ENCODE measurements at places on chromosomes 5 and 9.
A peak's percentile ranks its signal among the peaks of the same experiment; 100 is the strongest.

DNA sequence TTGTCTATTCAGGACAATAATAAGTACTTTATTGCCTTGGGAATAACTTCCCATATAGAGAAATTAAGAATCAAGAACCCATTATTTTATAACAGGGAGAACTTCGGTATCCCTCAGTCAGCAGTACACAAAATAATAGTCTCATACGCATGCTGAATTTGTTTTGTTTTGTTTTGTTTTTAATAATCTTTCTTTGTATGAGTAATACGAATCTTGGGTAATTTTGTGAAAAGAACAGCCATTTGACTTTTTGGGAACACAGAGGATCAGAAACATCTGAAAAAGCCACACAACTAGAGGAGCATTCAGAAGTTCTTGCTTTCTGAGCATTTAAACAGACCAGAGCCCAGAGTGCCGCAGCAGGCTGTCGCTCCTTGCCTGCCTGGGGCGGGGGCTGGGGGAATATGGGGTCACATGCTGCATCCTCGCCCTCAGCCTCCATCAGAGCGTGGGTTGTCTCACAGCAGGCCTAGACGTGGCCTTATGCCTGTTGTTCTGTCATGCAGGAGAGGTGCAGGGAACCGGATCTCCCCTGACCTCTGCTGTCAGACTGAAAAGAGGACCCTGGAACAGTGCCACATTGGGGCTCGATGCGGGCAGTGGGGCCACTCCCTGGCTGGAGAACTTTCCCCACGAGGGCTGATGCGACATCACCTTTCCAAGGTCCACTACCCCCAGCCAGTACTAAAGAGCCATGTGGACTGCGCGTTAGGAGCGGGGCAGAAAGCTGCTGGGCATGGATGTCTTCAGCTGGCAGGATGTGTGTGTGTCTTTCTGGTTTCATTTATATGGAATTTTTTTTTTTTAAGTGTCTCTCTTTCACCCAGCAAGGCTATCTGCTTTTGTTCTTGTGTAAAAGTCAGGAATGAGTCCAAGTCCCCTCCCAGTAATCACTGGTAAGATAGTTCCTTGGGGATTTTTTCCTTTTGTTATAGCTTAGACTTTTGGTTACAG, 133.4 kb upstream of the OTULINL start:
- DNase-seq: no peak

DNA sequence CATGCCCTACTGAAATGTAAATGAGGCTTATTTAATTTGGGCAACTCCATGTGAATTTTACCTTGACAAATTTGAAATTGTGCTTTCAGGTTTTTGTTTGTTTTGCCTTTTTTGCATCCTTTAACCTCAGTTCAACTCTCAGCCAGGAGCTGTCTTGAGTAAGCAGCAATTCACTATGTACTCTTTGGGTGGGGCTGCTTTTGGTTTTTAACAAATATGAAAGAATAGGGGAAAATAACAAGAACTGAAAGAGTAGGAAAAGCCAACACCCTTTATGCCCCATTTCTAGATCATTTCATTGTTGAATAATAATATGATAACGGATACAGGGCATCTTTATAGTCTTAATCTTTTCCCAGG, 192.0 kb downstream of the ARHGAP26 start:
- DNase-seq: no peak

DNA sequence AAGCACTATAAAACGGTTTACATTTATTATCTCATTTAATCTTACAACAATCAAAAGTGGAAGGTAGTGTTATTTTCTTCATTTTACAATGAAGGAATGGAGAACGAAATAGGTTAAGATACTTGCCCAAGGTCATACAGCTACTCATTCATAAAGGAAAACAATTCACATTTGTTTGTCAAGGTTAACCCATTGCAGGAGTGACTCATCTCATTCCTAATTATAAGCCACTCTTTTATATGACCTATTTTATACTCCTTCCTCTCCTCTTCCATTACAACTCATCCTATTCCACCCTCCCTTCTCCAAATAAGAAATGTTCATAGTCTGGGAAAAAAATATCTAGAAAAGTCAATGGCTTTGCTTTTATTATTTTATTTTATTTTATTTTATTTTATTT, 29.6 kb downstream of the CRHBP start:
- DNase-seq: no peak

- peak; percentile 79 for DNase-seq
Measured at GRCh38 chr9:128026773-128027541, 40.2 kb downstream of the NAIF1 start.

- DNase-seq: no peak
Measured at GRCh38 chr5:82111191-82111590, 139.4 kb downstream of the ATG10 start.

DNA sequence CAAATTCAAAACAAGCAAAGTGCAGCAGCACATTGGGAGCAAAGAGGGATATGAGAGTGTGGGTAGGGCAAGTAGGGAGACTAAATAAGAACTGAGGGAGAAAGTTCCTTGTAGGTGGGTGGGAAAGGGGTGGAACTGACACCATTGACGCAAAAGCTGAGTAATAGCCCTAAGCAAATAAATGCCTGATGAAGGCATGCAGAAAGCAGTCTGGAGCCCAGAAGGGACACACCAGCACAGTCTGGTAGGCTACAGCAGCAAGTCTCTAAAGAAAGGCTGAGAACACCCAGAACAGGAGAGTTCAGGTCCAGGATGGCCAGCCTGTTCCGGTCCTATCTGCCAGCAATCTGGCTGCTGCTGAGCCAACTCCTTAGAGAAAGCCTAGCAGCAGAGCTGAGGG, at the start of gene INSL4:
TSS of gene INSL4 (plus strand) at position 208 of the 400 bp plus-strand sequence. CDS start at position 313, 105 bp downstream.
- no peak for DNase-seq

- DNase-seq: no peak
Measured at GRCh38 chr5:138926688-138927448, 51.7 kb upstream of the LRRTM2 start.

DNA sequence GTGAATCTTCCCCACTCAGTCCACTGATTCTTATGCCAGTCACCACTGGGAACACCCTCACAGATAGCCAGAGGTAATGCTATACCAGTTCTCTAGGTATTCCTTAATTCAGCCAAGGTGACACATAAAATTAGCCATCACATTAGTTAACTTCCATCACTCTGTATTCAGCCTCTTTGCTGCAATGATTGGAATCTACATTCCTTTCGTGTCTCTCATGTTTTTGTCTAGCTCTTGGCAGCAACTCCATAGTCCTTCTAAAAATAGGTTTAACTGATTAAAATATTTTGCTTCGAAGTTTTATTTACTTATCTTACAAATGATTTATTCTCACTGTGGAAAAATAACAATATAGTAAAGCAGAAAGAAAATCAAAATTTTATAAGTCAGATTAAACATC, 19.6 kb upstream of the RNF20 start:
- DNase-seq: no peak

All from CD4-positive, alpha-beta T cell treated with Interleukin-2 at 100 ng/mL for 4 hours (primary cell).